ENCODE measurements at places on chromosomes 16 and 17.

DNA sequence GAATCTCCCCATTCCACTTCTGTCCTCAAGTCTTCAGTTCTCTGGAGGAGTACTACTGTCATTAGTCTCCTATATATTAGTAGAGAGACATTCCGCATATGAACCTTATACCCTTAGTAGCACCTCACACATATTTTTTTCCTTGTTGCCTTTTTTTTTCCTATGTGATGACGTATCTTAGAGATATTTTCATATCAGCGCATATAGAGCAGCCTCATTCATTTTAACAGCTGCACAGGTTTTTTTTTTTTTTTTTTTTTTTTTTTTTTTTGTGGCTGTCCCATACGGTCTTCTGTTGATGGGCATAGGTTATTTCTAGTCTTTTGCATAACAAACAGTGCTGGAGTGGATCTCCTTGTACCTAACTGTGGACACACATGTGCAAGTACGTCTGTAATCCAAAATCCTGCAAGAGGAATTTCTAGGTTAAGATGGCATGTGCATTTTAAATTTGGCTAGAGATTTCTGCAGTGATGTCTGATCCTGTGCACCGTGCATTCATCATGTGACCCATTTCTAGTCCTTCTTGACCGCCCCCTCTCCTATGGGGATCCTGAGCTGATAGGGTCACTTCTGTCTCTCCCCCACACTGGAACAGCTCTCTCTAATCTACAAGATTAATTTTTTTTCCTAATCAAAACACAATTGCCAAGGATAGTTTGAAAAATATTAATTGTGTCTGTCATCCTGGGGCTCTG is 64.8 kb downstream of the PRKCB start:
- no peak for DNase-seq

DNA sequence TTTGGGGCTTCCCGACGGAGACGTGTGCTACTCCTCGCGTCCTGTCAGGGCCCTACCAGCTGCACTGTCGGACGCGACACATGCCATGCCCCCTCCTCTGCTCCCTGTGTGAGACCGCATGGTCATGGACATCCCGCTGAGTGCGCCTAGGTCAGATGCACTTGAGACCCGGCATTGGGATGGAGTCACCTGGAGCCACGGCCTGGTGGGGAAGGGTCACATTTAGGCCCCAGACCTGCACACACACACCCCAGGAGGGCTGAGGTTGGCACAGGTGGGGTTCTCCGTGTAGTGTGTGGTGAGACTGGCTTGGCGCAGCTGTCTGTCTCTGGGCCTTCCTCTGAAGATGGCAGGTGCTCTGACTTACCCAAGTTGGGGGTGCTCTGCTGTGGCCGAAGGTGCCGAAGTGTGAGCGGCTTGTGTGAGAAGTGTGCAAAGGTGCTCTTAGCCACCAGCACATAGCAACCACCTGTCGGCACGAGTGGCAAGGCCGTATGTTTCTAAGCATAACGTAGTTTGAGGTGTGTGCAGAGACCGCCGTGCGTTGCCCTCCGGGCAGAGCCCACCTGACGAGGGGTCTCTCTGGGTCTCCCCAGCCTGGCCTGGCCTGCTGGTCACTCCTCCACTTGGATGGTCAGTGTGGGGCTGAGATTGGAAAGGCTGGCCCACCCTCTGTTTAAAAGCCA is 108.6 kb downstream of the BANP start:
- no peak for DNase-seq

DNA sequence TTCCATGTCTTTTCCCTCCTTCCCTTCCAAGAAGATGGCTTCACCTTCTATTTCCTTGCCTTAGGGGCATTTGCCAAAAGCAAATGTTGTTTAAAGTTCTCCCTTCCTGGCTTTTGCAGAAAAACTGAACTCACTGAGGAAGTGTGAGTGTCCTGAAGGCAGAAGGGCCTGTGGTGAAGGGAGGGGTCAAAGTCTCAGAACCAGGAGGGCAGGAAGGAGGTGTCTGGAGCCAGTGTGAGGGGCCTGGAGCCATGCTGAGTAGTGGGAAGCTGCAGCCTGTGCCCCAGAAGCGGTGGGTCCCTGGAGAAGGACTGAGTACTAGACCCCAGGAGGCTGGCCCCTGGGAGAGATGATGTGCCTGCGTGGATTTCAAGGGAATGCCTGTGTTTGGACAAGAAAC is 23.8 kb upstream of the SUPT4H1 start:
- DNase-seq = no peak

DNA sequence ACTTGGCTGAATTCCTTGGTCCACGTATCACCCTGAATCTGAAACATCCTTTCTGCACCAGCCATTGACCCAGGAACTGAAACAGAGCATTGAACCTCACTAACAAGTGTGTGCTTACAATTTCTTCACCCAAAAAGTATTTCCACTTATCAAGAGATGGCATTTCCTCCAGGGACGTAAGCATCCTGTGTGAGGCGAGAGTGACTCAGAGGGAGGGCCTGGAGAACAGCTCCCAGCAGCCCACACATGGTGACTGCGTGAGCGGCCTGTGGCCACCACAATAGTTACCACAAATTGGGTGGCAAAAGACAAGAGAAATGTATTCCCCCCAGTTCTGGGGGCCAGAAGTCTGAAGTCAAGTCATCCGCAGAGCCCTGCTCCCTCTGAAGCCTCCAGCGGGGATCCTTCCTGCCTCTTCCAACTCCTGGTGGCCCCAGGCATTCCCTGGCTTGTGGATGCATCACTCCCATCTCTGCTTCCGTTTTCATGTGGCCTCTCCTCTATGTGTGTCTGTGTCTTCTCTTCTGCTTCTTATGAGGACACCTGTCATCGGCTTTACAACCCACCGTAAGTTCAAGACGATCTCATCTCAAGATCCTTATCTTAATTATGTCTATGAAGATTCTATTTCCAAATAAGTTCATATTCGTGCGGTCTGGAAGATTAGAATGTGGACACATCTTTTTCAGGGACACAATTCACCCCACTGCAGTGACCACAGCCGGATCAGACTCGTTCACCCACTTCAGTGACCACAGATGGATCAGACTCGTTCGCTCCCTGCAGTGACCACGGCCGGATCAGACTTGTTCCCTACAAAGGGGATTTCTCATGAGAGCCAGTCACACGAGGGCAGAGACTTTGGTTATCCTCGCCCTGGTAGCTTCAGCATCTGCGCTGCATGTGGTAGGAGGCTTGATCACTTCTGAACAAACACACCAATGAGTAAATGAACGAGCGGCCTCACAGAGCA is 122.6 kb upstream of the FOXF1 start:
- no peak for DNase-seq

DNA sequence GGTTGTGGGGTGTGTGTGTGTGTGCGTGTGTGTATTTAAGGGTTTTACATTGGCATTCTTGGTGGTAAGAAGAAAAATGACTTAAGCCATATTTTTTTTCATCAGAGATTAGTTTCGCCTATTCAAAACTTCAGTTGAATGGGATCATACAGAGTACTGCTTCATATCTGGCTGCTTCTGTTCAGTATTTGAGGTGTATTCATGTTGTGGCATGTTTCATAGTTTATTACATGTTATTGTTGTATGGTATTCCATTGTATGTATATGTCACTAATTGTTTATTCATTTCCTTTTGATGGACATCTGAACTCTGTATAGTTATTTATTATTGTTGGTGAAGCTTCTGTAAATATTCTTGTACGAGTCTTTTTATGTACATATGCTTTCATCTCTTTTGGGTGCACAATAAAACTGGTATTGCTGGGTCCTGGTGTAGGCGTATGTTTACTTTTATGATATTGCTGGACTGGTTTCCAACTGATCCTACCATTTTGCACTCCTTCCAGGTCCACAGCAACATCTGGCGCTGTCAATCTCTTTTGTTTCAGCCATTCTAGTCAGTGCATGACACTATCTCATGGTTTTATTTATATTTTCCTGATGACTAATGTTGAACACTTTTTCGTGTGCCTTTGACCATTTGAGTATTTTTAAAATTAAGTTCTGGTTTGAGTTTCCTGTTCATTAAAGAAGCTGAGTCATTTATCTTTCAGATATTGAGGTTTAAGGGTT is 77.4 kb upstream of the MAF start:
- DNase-seq = no peak

DNA sequence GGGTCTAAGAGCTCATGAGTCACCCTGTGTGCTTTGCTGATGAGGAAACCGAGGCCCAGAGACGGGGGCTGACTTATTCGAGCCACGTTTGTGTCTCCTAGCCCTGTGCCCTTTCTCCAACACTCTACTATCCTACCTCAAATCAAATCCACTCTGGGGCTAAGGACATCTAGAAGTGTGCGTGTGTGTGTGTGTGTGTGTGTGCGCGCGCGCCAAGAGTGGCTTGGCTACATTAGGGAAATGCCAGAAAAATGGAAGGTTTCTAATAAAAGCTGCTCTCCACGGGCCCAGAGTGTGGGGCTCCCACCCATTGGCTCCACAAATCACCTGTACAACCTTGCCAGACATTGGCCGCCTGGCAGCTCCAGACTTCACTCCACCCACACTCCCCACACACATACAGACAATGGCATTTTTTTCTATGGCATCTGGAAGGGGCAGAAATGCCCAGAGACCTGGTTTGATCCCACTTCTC is 30.3 kb upstream of the PHOSPHO1 start:
- no peak for DNase-seq

DNA sequence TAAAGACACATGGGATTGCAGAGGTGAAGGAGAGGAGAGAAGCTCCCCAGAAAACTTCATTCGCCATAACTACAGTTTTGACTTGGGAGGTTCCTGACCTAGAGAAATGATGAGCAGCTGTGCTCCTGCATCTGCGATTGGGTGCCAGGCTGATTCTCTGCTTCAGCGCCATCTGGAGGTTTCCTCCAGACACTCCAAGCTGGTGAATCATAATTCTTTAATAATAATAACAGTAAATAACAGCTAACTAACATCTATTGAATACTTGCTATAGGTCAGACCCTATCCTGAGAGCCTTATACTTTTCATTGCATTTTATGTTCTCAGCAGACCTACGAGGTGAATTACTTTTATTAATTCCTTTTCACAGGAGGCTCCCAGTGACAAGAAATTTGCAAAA is 575.8 kb downstream of the TOX3 start:
- no peak for DNase-seq

DNA sequence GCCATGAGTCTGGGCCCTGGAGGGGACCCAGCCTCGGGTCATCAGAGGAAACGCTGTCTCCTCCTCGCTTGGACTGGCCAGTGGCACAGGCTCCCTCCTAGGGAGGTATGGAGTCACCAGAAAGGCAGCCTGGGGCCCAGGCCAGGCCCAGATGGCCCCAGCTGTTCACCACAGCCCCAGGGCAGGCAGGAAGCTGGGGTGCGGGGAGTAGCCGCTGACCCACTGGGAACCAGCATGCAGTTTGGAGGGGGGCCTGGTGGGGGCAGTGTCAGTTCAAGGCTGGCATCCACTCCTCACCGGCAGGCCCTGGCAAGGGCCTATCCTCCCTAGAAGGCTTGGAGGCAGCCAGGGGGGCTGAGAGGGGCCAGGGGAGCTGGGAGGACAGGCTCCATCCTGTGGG is 48.8 kb downstream of the SDK2 start:
- DNase-seq = no peak

DNA sequence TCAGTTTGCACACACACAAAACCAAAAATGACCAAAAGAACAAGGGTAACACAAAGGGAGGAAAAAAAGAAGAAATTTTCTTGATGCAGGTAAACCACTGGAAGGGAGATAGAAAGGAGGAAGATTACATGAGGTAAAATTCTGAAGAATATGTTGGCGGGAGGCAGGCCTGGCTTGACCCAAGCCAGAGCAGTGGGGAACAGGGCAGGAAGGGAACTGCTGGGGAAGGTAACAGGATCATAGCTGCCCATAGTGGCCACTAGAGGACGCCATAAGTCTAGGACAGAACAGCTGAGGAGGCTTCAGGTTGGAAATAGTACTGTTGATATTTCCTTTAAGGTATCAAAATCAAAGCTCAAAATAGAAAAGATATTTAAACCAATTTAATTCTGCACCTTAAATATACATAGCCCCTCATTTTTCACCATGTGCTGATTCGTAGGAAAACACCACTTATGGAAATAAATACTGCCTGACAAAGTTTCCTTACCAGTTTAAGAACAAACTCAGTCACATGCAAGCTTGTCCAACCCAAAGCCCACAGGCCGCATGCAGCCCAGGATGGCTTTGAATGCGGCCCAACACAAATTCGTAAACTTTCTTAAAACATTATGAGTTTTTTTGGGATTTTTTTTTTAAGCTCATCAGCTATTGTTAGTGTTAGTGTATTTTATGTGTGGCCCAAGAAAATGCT is 15.5 kb downstream of the VPS35 start:
- no peak for DNase-seq

DNA sequence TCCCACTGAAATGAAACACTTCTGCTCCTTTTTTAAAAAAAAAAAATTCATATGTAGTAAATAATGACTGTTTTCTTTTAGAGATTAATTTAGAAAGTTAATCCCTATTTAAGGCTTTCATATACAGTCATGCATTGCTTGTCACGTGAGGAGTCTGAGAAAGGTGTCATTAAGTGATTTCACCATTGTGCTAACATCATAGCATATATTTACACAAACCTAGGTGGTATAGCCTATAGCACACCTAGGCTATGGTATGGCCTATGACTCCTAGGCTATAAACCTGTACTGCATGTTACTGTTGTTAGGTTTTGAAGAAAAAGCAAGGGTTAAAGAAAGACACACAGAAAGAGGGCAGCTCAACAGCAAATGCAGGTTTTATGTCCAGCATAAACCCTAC is 13.7 kb downstream of the PPY start:
- no peak for DNase-seq

GRCh38 chr17:5304636-5305035 is 22.6 kb downstream of the RABEP1 start:
- no peak for DNase-seq

DNA sequence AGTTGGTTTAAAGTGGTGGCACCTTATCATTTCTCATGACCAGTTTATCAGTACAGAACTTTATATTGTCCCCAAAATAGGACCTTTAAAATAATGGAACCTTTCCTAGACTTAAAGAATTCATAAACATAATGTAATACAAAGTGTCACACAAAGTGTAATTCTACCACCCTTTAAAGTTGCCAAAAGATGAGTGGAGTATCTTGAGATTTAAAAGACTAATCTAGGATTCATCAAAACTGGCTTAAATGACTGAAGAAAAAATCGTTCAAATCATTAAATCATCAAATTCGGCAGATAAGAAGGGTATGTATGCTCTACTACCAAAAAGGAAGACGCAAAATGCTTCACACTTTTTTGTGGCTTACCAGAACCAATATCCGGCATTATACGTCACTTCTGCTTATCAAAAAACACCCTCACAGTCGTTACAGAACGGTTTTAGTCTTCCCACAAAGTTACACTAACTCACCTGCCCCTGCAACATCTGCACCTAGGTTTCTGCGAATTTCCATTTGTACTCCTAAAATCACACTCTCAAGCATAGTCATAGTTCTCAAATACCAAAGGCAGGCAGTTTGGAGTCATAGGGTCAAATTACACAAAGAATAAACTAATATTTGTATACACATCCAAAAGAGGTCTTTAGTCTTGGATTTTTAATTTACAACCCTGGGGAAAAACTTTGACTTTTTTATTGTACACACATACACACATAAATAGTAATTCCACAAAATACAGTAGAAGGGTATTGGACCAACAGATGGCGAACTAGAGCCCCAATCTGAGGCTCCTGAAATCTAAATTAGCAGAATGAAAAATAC is 1.4 kb upstream of the KANSL1 start:
- DNase-seq = peak; percentile 52

GRCh38 chr16:13154799-13155198 is 253.4 kb downstream of the SHISA9 start:
- DNase-seq = no peak

GRCh38 chr17:8413938-8414337 is 16.3 kb upstream of the RNF222 start:
- DNase-seq = no peak

- DNase-seq = no peak
Observed at GRCh38 chr16:78118469-78119025, 19.1 kb downstream of the WWOX start.
